Stimulated activated CD4-positive, alpha-beta T cell treated with anti-CD3 and anti-CD28 coated beads, Interleukin-2, amount 100 ng/mL, for 4 hours (primary cell): ENCODE measurements at places on chromosomes 2 and 18.
A peak's percentile ranks its signal among the peaks of the same experiment; 100 is the strongest.

GRCh38 chr2:208245746-208246145 lies 9.1 kb downstream of the IDH1 start:
- no peak for DNase-seq

DNA sequence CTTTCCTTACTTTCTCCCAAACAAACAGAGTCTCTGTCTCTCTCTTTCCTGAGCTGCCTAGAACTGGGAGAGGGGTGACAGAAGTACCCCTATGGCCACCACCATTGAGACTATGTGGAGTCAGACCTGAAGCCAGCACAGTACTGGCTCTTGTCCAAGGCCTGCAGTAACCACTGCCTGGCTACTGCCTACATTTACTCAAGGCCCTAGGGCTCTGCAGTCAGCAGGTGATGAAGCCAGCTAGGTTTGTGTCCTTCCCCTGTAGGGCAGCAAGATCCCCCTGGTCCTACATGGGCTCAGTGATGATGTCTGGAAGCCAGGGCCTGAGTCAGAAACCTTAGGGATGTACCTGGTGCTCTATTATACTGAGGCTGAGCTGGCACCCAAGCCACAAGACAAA lies 12.2 kb downstream of the MYO3B start:
- DNase-seq = no peak

DNA sequence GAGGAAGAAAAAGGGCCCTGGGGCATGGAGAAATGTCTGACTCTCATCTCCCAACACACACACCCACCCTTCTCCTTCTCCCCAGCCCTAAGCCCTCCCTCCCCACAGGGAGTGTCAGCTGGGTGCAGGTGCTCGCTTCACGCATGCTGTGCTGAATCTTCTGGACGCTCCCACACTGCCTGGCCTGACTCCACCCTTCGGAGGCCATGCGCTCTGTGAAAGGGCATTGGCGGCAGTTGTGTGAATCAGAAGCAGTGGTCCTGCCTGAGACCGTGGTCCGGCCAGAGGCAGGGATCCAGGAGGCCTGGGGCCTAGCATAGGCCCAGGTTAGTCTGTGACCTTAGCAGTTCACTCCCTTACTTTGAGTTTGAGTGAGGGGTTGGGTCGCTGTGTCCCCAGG lies 57.1 kb downstream of the LONRF2 start:
- DNase-seq = no peak

DNA sequence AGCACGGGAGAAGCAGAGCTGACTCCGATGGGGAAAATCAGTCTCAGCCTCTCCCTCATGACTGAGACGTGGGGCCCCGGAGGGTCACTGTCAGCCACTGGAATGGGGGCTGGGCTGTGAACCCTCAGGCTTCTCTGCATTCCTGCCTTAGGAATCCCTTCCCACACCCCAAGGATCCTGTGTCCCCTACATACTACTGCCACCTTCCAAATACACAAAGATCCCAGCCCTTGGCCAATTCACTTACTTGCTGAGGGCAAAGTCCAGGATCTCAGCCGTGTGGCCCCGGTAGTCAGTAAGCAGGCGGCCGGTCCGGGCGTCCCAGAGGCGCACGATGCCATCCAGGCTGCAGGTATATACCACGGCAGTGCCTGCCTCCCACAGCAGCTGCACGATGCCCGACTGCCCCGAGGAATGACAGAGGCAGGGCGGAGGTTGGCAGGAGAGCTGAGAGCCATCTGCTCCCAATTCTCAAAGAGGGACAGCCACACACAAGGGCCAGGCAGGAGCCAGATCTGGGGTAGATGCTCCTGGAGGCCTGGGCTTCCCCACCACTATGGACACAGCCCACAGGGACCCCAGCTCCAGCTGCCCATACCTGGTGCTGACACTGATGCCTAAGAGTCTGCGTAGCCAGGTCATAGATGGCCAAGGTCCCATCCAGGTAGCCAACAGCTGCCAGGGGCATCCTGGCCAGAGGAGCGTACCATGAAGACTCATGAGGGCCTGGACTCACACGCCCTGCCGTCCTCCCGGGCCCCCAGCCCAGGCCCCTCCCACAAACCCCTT lies 4.2 kb downstream of the GPBAR1 start:
- no peak for DNase-seq

DNA sequence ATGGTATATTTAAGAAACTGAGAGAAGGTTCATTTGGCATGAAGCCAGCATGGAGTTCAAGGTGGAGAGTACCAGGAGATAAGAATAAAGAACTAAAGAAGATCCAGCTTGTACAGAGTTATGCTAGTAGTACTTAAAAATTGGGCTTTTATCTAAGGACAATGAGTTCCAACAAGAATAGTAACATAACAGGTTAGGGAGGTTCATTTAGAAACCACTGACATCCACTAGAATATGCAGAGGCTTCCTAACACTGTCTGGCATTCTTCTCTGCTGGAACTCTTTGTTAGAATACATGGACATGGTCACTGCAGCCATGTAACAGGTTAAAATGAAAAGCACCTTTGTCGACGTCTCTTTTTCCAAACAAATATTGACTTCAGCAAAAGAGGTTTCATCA lies 42.6 kb upstream of the DSC1 start:
- DNase-seq = no peak

DNA sequence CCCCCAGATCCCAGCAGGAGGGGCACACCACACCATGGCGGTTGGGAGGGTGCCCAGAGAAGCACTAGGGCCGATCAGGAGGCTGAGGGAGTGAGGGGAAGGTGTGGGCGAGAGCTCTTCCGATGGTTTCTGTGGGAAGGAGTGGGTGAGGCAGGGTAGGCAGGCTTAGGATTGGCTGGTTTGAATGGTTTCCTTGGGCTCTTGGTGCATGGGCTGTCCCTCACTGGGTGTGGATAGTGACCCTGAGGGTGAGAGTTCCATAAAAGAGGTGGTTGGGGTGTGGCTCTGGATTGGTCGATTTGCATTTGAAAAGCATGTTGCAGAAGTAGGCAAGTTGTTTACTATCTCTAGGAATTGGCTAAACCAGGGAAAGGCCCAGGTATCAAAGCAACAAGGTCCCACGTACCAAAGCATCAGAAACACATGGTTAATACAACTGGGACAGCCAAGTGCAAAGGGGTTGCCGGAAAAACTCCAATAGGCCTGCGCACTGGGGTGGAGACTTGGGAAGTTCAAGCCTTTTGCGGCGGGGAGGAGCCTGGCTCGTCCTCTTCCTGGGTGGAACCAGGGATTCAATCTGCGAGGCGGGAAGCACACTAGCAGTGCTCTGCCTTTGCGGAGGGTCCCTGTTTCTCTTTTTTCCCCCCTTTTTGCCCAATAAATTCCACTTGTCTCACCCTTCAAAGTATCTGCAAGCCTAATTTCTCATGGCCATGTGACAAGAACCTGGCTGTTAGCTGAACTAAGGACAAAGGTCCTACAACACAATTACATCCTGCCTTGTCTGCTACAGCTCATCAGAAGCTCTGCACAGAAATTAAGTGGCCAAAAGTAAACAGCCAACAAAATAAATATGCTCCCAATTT lies 43.2 kb downstream of the IL1R2 start:
- DNase-seq = no peak

DNA sequence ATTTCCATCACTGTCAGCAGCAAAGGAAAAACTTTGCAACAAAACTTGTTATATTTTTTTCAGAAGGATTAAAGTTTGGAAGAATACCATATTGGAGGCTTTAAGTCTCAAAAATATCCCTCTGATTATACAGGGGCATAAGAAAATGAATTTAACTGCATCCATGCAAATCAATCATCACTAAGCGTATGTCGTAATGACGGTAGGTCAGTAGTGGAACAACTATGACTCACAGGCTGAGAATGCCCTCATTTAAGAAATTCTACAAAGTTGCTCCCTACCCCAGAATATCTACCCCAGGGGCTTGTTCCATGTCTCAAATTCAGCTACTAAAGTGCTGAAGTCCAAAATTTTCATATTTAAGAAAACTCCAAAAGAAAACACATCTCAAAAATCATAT lies 12.5 kb upstream of the NAB1 start:
- DNase-seq = no peak

DNA sequence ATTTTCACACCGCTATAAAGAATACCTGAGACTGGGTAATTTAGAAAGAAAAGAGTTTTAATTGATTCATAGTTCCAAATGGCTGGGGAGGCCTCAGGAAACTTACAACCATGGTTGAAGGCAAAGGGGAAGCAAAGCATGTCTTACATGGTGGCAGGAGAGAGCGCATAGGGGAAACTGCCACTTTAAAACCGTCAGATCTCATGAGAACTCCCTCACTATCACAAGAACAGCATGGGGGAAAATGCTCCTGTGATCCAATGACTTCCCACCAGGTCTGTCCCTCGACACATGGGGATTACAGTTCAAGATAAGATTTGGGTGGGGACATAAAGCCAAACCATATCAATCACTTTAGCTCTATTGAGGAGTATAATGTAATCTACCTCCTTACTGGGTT lies 53.5 kb downstream of the ABCB11 start:
- DNase-seq = no peak

DNA sequence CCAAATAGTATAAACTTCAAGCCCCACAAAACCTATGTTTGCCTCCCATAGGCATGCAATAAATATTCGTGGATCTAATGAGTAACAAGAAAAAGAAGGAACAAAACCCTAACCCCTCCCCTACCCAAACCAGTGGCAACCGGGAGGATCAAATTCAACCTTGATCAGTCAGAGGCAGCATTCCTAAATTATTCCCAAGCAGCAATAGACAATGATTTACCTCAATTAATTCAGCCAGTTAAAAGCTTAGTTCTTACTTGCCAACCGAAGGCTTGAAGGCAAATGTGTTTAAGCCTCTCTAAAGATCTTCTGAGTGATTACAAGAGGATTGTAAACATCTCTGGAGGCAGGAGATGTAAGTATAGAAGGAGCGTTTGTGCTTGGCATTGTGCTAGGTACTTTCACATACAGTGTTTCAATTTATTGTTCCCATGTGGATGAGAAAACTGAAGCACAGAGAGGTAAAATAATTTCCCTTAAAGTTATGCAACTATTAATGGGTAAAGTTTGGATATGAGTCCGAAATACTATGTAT lies 197.7 kb downstream of the MTX2 start:
- DNase-seq = no peak

DNA sequence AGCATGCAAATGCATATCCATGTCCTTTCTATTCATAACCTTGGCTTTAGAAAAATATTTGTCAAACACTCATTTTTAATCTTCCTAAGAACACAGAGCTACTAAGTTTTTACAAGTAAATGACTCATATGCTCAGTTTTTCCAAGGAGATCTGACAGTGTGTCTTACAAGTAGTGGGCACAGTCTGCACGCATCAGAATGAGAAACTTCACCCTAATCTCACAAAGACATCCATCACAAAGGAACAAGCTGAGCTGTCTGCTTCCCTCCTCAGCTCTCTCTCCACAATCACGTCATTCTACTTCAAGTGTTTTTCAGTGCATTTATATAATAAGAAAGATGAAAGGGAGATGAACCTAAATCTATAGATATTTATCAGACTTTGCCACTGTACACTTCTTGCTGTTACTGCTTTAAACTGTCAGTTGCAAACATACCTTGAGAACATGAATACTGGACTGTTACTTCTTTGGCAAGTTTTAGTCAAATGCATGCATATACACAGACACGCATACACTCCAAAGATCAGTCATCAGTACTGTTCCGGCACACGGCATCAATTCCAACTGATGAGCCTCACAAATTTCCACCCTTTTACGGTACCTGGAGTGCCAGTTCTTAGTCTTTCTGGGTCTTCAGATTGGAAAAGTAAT lies 75.7 kb downstream of the RBMS1 start:
- DNase-seq = peak; percentile 40

- no peak for DNase-seq
Measured at GRCh38 chr18:72768681-72769229, 99.0 kb downstream of the NETO1 start.

DNA sequence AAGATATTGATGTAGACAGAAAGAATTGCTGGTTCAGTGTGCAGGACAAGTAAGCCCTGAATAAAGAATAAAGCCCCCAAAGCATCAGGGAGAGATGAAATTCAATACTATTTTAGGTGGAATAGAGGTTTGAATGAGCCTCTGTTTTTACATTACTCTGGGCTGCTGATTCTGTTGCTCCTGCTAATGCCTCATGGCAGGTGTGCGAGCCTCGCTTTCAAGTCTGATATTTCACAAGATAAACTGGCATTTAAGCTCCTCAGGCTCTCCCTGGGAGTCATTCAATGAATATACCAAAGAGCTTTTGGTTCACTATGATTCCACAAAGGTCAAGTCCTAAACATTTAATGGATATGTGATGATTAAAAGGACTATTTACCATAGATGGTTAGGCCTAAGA lies 601.0 kb upstream of the SLC39A10 start:
- DNase-seq = no peak

DNA sequence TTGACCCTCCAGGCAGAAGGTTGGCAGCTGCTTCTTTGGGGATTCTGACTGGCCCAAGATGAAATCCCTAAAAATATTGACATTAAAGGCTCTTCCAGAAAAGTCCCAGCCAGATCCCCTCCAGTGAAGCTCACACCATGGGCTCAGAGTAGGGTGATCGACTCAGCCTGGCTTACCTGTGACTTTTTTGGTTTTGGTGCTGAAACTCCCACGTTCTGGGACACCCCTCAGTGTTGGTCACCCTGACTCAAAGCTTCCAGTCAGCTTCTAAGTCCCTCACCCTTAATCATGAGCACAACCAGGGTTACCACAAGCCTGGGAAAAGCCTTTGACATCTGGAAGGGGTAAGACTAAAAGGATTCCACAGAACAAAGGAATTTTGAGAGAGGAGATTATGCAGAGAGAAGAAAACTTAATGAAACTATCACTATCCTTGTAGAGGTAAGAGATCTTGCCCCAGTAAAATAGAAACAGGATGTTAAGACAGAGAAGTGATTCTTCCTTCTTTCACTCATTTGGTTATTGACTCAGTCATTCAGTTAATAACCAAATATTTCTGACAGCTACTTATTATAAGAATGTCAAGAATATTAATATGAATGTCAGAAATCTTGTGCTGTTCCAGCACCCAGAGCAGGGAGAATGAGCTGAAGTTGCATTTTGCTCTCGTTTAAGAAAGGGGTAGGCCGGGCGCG lies 66.8 kb upstream of the SEC11C start:
- DNase-seq = no peak

- DNase-seq = no peak
Measured at GRCh38 chr2:98393354-98393753, 47.1 kb downstream of the CNGA3 start.

DNA sequence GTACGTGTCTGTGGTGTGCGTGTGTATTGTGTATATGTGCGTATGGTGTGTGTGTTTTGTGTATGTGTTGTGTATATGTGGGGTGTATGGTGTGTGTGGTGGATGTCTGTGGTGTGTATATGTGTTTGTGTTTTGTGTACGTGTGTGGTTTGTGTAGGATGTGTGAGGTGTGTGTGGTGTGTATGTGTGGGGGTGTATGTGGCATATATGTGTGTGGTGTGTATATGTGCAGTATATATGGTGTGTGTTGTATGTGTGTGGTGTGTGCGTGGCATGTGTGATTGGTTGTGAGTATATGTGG lies 101.3 kb downstream of the CLIP4 start:
- no peak for DNase-seq

DNA sequence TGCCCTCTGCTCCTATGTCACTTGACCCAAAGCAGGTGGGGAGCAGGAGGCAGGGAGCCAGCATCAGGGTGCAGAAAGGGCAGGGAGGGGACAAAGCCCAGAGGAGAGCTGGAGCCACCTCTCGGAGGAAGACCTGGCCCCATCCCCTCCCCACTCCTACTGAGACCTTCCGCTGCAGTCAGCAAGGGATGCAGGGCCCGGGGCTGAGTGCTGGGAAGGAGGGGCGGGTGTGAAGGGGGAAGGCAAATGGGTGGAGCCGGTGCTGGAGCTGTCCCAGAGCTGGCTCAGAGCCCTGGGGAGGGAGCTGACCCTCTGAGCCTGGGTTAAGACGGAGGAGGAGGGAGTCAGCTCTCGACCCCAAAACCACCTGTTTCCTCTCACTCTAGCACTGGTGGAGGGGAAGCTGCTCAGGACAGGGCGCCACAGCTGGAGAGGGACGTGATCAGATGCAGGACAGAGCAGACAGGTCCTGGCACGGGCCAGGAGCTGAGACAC lies 33.8 kb downstream of the HS1BP3 start:
- no peak for DNase-seq
